ENCODE measurements at places on chromosomes 2 and 18.

DNA sequence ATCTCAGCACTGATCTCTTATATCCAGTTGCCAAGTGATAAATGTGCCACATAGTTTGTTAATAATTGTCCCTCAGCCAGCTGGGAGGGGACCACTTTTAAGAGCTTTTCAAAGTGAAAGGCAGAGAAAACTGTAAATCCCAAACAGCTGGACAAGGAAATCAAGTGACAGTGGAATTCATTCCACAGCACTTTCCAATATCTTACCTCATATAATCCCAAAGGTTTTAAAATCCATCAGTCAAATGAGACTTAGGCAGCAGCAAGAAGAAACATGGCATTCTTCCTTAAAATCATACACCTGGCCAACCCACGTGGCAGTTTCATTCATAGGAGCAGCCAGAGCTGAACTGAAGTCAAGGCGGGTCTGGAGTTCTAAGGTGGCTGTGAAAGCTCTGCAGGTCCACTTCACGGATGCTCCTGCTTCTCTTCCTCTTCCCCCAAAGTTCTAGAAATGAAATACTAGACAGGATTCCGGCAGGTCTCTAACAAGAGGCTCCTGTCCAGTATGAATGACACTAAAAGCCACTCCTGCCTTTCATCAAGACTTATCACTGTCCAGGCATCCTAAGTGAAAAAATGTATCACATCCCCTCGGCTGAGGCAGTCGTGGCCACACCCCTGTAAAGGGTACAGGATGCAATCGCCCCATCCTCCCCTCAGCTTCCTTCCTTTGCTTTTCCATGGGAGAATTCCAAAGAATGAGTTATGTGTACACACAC, 190.4 kb upstream of the STK17B start:
- DNase-seq: no peak

DNA sequence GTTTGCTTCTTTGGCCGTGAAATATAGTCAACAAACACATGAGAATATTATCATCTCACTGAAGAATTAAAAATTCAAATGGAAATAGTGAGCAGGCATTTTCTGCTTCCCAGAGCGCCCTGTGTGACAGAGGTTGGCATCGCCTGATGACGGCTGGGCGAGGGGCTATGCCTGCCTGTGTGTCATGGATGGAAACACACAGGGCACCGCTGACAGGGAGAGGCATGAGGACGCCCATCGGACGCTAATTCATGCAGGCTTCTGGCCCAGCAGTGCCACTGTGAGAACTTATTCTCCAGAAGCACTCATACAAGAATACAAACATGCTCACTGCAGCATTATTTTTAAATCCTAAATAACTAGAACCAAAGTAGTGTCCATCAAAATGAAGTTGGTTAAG, 61.4 kb upstream of the OTOS start:
- DNase-seq: no peak

GRCh38 chr18:23238651-23239349, 103.5 kb downstream of the CABLES1 start:
- no peak for DNase-seq

- no peak for DNase-seq
Observed at GRCh38 chr2:55519938-55520885, 694 bp downstream of the CFAP36 start.

- no peak for DNase-seq
Observed at GRCh38 chr2:173077506-173078177, 2.0 kb downstream of the MAP3K20 start.

GRCh38 chr2:101969723-101970122, 22.0 kb upstream of the IL1R2 start:
- no peak for DNase-seq

GRCh38 chr2:178404368-178404767, 46.6 kb downstream of the PRKRA start:
- peak; percentile 29 for DNase-seq

GRCh38 chr2:109164739-109165221, 35.8 kb downstream of the SH3RF3 start:
- no peak for DNase-seq

GRCh38 chr18:74528913-74529312, 5.4 kb upstream of the CNDP1 start:
- no peak for DNase-seq

GRCh38 chr2:69579536-69579935, 64.0 kb downstream of the AAK1 start:
- no peak for DNase-seq

DNA sequence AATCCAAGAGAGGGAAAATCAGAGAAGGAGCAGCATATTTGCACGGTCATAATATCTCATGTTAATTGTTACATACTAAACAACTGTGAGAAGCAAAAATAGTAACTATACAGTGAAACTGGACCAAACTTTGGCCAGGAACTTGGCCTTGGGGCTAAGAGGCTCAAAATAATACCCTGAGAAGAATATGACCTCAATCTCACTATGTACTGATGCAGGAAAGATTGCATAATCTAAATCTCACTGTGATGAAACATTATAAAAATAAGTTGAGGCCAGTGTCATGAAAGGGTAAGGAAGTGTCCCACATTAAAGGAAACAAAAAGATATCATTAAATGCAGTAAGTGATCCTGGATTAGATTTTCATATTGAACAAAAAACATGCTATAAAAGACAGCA, 36.5 kb downstream of the ZRANB3 start:
- DNase-seq: no peak

GRCh38 chr18:33113416-33113815, 327.1 kb downstream of the CCDC178 start:
- no peak for DNase-seq

GRCh38 chr2:149055751-149056150, 17.3 kb downstream of the LYPD6B start:
- no peak for DNase-seq

DNA sequence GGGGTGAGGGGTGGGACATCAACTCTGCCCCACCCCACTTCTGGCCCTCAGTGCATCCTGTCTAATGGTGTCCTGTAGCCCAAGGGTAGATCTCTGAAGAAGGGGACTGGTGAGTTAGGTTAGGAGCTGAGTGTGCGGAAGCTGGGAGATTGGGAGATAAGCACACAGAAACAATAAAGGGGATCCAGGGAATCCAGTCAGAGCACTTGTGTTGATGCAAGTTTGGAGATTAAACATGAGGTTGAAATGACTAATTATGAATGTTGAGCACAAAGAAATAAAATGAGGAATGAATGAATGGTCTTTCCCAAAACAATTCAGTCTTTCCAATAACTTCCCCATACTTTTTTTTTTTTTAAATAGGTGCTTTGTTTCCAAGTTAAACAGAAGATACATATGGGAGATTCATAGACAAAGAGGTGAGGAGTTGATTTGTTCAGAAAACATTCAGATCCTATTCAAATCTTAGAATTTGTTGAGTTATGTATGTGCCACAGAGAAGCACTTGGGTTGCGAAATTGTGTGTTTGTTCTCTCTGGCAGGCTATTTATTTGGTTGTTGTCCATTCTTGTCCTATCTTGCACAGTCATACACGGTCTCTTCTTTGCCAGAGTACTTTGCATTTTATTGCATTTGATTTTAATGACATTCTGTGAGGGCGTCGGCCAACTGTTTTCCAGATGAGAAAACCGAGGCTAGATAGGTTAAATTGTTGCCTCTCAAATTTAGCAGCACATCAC, 31.6 kb upstream of the NABP1 start:
- no peak for DNase-seq

DNA sequence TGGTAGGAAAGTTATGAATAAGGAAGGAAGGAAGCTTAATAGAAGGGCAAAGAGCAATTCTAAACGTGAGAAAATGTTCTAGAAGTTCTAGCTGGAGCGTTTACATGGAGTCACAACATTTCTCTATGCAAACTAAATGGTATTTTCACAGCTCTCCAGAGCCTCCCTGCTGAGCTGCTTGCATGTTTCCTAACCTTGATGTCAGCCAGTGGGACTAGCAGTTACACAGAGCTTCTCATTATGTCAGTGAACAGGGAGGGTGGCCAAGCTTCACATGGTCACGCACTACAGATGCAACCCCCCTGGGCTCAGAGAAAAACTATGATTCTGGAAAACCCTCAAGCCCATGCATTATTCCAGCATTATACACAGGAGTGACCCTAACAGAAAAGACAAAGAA, 153.4 kb upstream of the CCDC150 start:
- no peak for DNase-seq

DNA sequence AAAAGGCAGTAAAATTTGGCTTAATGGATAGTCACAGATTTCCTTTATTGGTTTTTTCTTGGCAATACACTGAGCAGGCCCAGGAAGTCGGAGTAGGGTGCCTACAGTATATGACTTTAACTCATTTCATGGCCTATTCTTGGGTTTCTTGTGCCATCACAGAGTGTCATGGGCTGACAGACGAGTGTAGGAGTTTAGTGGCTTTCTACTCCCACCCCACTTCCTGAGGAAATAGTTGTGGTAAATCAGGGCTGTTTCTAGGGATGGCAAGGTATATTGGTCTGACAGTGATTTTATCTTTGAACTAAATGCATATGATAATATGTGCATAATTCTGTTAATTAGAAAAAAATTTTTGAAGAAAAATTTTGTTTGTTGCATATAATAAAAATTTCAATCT, 100.1 kb downstream of the PLCL1 start:
- DNase-seq: no peak

All from activated T-cell treated with anti-CD3 and anti-CD28 coated beads, Interleukin-2, amount 50 U/mL, for 48 hours (primary cell).